Vagina (tissue), 2 donors: ENCODE measurements at places on chromosomes 5 and 9.

DNA sequence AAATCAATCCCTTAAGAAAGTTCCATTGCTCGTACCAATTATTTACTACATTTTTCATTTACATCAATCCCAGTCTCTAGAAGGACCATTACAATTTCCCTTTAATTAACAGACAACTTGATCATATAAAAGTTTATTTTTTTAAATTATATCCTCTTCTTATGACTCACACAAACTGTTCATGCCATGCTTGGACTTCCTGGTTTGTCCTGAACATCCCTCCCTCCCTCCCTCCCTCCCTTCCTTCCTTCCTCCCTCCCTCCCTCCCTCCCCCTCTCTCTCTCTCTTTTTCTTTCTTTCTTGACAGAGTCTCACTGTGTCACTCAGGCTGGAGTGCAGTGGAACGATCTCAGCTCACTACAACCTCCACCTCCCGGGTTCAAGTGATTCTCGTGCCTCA, 11.6 kb upstream of the CLTB start:
- no peak for DNase-seq

DNA sequence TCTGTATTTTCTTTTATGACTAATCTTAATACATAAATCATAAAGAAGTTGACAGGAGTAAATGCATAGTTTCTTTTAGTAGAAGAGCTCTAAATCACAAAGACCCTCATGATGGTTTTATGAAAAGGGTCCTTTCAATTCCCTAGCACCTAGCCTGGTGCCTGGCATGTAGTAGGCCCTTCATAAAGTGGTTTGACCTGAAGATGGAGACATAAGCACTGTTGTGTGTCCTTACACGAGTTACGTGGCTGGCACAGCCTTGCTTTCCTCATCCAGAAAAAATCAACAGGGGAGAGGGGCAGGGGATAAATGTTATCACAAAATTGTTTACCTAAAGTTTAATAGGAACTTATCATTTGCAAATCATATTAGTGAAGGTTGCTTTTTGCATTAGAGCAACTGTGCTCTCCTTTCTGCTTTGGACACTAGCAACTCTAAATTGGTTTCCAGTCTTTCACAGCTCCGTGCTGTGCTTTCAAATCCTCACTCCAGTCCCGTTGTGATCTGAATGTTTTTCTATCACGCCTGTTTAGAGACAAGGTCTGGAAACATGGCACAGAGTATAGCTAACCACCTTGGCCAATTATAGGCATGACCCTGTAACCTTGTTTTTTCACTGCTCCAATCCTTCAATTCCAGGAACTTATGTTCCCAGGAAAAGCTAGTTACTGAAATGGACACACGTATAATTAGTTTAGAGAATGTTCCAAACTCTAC, 55.7 kb downstream of the ARL15 start:
- DNase-seq = no peak

- no peak for DNase-seq
These were observed 57.4 kb upstream of the PLPP6 start for GRCh38 chr9:4604678-4605095.

DNA sequence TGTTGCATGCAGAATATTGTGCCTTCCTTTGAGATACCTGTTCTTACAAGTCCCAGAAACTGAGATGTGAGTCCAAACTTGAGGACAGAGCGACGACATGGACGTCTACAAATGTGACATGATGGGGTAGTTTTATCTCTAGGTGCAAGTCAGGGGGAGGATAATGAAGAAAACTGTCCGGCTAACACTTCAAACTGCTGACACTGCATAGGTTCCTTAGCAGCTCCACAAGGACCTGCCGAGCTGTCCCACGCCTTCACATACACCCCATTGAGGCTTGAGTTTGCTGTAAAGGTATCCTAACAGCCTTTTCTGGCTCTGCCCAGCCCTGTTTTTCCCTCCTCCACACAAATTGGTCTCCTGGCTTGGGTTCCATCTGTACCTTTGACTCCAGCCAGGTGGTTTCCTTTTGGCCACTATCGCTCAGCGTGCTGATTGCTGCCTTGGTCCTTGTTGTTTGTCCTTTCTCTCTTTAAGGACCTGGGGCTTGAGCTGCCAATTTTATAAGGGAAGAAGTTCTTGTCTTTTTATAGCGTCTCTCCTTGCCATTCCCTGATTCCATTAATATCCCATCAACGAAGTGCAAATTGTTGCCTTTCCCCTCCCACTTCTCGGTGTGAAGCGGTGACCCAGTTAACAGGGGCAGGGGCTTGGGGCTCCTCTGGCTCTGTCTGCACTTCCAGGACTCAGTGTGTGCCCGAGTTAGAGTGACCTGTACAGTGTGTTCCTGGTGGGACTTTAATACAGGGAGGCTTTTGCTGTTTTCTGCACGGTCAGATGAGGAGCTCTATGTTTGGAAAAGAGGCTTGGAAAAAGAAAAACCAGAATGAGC, 100.3 kb downstream of the PCSK1 start:
- no peak for DNase-seq

GRCh38 chr5:16626696-16627264, 10.0 kb upstream of the RETREG1 start:
- no peak for DNase-seq

DNA sequence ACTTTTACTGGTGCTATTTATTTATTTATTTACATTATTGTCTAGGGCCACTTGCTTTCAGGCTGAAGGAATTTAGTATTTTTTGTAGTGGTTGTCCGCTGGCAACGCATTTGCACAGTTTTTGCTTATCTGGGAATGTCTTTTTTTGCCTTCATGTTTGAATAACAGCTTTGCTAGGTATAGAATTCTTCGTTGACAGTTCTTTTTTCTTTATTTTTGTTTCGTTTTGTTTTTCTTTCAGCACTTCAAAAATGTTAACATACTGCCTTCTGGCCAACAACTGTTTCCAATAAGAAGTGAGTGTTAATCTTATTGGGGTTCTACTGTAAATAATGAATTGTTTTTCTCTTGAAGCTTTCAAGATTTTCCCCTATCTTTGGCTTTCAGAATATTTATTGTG, 252.7 kb upstream of the TARS1 start:
- no peak for DNase-seq

- DNase-seq = no peak
These were observed 68.2 kb upstream of the CHD1 start for GRCh38 chr5:98997000-98997399.

DNA sequence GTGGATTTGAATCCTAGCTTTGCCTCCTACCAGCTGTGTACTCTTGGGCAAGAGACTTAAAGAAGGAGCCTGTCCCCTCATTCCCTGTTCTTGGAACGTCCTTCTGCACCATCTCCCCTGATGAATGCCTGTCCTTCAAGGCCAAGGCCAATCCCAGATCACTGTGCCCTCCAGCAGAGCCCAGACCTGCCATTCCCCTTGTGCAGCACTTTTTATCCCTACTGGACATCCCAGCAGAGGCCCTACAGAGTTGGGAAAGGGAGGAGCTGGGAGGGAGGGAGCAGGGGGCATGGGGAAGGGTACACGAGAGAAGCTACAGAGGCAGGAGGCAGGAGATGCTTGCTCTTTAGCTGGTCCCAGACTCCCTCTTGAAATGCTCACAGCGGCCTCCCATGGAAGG, 223.9 kb downstream of the PBX3 start:
- no peak for DNase-seq

- DNase-seq = no peak
These were observed 37.3 kb upstream of the SLC25A51 start for GRCh38 chr9:37941253-37941652.

GRCh38 chr9:35749515-35750255, 598 bp downstream of the RGP1 start:
- DNase-seq = no peak

DNA sequence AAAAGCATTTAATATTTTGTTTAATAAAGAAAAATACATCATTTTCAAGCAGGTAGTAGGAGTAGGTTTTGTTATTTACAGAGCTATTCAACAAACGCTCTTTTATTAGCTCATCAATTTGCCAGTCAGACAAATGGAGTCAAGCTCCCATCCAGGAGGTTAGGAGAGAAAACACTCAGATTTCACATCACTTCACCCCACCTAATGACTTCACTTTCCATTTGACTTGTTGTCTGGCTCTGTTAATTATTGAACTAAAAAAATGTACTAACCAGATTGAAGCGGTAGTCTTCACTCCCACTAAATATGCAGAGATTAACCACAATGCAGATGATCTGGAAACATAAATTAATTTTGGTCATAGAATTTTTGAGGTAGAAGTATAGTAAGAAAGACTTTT, 193.6 kb upstream of the VCAN start:
- DNase-seq = no peak

DNA sequence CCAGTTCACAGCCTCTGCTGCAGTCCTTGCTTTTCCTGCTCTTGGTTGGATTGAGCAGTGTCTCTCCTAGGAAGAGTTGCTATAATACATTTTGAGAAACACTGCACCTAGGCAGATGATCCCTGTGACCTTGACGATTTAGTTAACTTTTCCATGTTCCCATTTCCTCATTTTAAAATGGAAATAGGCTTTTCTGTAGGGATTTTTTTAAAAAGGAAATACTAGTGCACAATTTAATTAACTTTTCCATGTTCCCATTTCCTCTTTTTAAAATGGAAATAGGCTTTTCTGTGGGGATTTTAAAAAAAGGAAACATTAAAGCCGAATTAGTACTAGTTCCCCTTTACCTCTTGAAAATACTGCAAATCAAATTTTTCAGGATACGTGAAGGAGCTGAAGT, 4.7 kb downstream of the ATP6V0E1 start:
- DNase-seq = no peak

DNA sequence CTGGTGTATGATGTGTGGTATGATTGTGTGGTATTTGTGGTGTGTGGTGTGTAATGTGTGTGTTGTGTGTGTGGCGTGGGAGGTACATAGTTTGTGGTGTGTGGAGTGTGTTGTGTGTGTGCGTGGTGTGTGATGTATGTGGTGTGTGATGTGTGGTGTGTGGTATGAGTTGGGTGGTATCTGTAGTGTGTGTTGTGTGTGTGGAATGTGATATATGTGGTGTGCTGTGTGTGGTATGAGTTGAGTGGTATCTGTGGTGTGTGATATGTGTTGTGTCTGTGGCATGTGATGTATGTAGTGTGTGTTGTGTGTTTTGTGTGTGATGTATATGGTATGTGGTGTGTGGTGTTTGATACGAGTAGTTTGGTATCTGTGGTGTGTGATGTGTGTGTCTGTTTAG, 272.5 kb upstream of the IRX1 start:
- no peak for DNase-seq

GRCh38 chr9:112905084-112905483, 14.4 kb upstream of the SLC46A2 start:
- DNase-seq = no peak

DNA sequence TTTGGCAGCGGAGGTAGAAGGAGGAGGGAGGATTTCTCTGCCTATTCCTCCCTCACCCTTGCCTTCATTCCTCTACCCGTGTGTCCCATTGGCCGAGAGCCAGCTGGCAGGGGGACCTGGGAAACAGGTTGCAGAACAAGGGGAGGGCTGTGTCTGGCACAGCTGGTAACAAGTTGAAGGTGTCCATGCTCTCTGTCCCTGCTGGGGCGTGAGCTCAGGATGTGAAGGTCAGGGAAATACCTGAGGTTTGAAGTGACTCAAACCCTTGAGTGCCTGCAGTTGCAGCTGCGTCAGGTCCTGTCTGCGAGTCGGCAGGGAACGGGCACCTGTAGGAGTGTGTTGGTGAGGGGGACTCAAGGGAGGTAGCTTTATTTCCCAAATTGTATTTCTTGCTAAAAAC, 16.2 kb downstream of the MIGA2 start:
- no peak for DNase-seq

- DNase-seq = no peak
These were observed 24.4 kb upstream of the VDAC1 start for GRCh38 chr5:134029156-134029555.
